ENCODE measurements at places on chromosomes 6 and 20.

GRCh38 chr6:73079978-73080377 lies 145.3 kb downstream of the KHDC1L start:
- H3K36me3 ChIP-seq, result no peaks in the 10 kb centered on the region
- no peaks in the 10 kb centered on the region for H3K4me1 ChIP-seq
- H3K4me3 ChIP-seq, result no peak overlapping the region
- H3K27me3 ChIP-seq, result no peaks in the 10 kb centered on the region
- no peak for DNase-seq

DNA sequence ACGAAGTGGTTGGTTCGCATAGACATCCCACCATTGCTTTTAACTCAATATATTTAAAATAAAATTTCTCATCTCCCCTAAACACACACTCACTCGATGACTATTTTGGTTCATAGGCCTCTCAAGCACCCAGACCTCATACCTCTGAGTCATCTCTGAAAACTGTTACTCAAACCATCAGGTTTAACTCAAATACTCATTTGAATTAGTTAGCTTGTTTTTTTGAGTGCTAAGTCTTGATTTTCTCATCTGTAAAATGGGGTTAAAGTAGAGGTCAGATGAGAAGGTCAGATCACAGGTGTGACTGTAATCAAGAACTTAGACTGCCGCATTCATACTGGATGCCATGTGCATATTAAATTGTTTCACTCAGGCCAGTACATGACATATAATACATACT lies 243.9 kb upstream of the TENT5A start:
- H3K36me3 ChIP-seq, result no peaks in the 10 kb centered on the region
- H3K27ac ChIP-seq, result no peak overlapping the region
- H3K4me1 ChIP-seq, result peaks cover 8% of the 10 kb centered on the region
- H3K27me3 ChIP-seq, result no peaks in the 10 kb centered on the region

- H3K27me3 ChIP-seq, result peaks cover 76% of the 10 kb centered on the region
- peak overlapping the region; percentile 34 for H3K4me3 ChIP-seq
- H3K36me3 ChIP-seq, result no peaks in the 10 kb centered on the region
- no peak overlapping the region for H3K27ac ChIP-seq
- peaks cover 25% of the 10 kb centered on the region for H3K4me1 ChIP-seq
These were observed 642 bp downstream of the EEF1A2 start for GRCh38 chr20:63497946-63498935.

DNA sequence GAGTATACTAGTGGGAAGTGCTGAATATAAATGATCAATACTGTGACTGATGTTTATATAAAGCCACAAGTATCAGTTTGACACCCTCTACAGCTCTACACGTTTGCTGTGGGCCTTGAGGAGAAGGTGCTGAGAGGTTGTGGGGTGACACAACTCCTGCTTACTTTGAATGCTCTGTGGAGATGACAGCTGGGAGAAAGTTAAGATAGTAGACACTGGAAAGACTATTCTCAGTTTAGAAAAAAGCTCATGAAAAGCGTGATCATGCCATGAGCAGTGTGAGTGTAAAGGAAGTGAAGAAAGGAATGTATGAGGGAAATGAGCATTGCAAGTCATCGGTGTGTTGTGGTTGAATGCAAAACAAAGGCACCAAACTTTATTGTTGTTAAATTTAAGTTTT lies 215.8 kb downstream of the UTRN start:
- H3K4me3 ChIP-seq, result no peak overlapping the region
- H3K36me3 ChIP-seq, result peaks cover 7% of the 10 kb centered on the region
- H3K27ac ChIP-seq, result no peak overlapping the region
- H3K27me3 ChIP-seq, result no peaks in the 10 kb centered on the region

- H3K4me3 ChIP-seq, result no peak overlapping the region
- H3K4me1 ChIP-seq, result peaks cover 11% of the 10 kb centered on the region
- no peak for DNase-seq
- no peaks in the 10 kb centered on the region for H3K36me3 ChIP-seq
- H3K27me3 ChIP-seq, result no peaks in the 10 kb centered on the region
These were observed 120.6 kb upstream of the TMEM181 start for GRCh38 chr6:158439255-158439654.

GRCh38 chr6:43383021-43383667 lies 13.7 kb upstream of the ZNF318 start:
- no peaks in the 10 kb centered on the region for H3K27me3 ChIP-seq
- no peaks in the 10 kb centered on the region for H3K36me3 ChIP-seq
- H3K4me1 ChIP-seq, result no peaks in the 10 kb centered on the region
- H3K27ac ChIP-seq, result no peak overlapping the region
- H3K4me3 ChIP-seq, result no peak overlapping the region

- no peaks in the 10 kb centered on the region for H3K27me3 ChIP-seq
- H3K27ac ChIP-seq, result no peak overlapping the region
- no peaks in the 10 kb centered on the region for H3K36me3 ChIP-seq
These were observed 118.8 kb downstream of the COL19A1 start for GRCh38 chr6:69985180-69985579.

- H3K27ac ChIP-seq, result no peak overlapping the region
- no peak overlapping the region for H3K4me3 ChIP-seq
- no peak for DNase-seq
These were observed 154.0 kb downstream of the TSHZ2 start for GRCh38 chr20:53126185-53126584.

DNA sequence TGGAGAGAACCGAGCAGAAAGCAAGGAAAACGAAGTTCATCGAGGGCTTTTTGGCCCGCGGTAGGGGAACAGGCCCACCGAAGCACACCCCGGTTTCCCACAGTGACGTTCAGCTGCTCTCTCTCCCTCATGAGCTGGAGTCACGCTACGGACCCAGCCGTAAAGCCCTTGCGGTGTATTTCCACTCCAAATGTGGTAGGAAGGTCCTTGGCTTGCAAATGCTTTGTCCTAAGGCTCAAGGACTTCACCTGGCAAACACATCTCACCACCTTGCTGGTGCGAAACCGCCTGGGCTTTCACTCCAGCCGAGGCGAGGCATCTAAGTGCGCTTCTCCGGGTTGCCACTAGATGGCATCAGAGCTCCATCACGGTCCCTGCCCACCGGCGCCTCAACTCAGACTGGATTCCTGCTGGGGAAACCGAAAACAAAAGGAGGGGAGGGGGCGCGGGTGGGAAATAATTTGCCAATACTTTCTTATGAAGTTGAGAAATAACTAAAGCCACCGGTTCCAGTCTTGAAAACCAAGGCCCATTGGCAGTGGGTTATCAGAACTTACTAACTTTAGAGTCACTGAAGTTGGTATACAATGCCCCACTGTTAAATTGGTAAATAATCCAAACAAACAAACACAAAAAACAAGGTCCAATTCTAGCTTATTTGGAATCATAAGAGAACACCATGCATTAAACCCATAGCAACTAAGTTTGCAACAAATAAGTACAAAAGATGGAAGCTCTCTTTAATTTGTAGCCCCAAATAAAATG lies 13.4 kb upstream of the FOXC1 start:
- H3K4me1 ChIP-seq, result peaks cover 4% of the 10 kb centered on the region
- peak; percentile 76 for DNase-seq
- H3K27ac ChIP-seq, result no peak overlapping the region
- peaks cover 46% of the 10 kb centered on the region for H3K27me3 ChIP-seq
- no peak overlapping the region for H3K4me3 ChIP-seq

- H3K4me3 ChIP-seq, result no peak overlapping the region
- no peak for DNase-seq
- H3K4me1 ChIP-seq, result no peaks in the 10 kb centered on the region
- H3K36me3 ChIP-seq, result no peaks in the 10 kb centered on the region
These were observed 27.5 kb downstream of the SUN5 start for GRCh38 chr20:32976746-32977145.

DNA sequence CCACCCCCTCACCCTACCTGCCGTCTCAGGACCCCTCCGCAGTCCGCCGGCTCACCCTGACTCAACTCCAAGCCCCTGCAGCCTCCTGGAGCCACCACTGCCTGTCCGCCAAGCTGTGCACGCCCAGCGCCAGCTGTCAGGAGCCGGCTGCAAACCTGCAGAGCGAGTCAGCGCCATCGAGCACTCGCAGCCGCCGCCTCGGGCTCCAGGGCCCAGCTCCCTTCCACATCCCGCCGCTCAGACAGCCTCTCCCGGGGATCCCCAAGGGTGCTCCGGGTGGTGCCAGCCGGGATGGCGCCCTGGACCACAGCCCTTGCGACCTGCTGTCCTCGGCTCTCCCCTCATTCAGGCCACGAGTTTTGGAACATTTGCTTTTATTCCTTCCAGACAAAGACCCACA lies 4.3 kb downstream of the TNNC2 start:
- no peaks in the 10 kb centered on the region for H3K36me3 ChIP-seq
- peaks cover 12% of the 10 kb centered on the region for H3K27me3 ChIP-seq
- H3K4me1 ChIP-seq, result peaks cover 40% of the 10 kb centered on the region
- H3K4me3 ChIP-seq, result no peak overlapping the region
- H3K27ac ChIP-seq, result no peak overlapping the region

- H3K4me3 ChIP-seq, result no peak overlapping the region
- no peaks in the 10 kb centered on the region for H3K4me1 ChIP-seq
- peaks cover 41% of the 10 kb centered on the region for H3K36me3 ChIP-seq
- DNase-seq, result no peak
These were observed 110.9 kb downstream of the RPP40 start for GRCh38 chr6:4892785-4893485.

GRCh38 chr6:138465007-138465645 lies 34.2 kb downstream of the NHSL1 start:
- H3K36me3 ChIP-seq, result no peaks in the 10 kb centered on the region
- H3K4me3 ChIP-seq, result no peak overlapping the region
- H3K27me3 ChIP-seq, result no peaks in the 10 kb centered on the region
- H3K27ac ChIP-seq, result no peak overlapping the region
- no peak for DNase-seq

Measured in sigmoid colon (tissue), 7 donors.